CD4-positive, alpha-beta T cell treated with Interleukin-1 beta for 1 hour (primary cell): ENCODE measurements at places on chromosomes 6 and 20.

DNA sequence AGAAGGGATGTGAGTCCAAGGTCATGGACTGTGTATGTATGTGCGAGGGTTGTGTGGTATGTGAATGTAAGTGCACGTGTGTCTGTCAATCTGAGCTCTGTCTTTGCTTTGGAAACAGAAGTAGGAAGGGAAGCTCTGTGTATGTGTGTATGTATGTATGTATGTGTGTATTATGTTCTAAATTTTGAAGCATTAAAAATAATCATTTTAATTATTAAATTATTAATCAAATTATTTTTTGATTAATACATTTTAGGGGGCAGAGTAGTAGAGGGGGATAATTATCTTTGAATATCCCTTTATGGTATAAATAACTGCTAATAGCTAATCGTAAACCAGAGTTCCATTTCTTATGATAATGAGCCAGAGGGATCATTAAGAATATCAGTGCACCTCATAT, 42.8 kb downstream of the SH3BGRL2 start:
- DNase-seq, result no peak

- no peak for DNase-seq
Measured at GRCh38 chr20:55515832-55516231, 489.5 kb downstream of the CBLN4 start.

DNA sequence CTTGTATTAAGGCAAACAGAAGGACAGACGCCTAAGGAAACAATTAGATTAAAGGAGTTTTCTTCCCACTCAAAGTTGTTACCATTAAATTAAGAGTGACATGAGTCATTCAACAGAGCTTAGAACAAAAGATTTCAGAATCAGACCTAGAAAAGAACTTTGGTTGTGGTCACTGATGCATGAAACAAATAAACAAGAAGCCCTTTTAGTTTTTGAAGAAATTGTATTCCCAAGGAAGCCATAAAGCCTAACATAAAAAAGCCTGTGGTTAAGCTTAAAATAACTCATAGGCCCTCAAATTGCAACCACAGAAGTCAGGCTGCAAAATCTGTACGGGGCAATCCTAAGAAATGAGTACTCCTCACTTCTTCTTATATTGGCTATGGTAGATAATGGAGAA, 17.9 kb upstream of the TRIM26 start:
- DNase-seq, result no peak

- peak; percentile 19 for DNase-seq
Measured at GRCh38 chr6:110039981-110040383, 61.9 kb downstream of the GPR6 start.

- no peak for DNase-seq
Measured at GRCh38 chr20:43508604-43509040, 1.1 kb downstream of the L3MBTL1 start.
